HAP-1 (cell line): ENCODE measurements at places on chromosomes 3 and 15.

DNA sequence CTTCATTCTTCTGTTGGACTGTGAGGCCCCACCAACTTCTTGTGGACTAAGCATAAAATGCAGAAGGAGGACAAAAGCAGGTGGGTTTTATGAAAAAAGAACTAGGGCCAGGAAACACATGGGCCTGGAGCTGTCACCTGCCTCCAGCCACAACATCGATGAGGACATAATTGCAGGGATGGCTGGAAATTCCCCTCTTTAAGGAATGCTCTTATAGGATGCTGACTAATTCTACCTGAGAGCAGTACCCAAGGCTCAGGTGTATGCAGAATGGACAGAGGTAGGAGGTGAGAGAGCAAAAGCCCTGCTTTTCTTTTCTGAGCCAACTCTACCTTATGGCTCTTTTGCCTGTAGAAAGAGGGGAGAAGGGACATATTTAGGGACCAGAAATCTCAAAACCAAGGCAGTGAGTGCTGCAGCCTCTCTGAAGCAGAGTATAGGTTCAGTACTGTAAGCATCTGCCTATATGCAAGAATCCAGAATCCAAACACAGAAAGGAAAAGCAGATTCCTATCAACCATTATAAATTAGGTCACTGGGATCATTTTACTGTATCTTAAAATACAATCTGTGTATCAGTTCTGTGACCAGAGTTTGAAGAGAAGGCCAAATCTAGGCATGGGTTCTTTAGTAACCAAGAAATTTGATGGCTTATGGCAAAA lies 205.3 kb upstream of the WNT5A start:
- no peak for DNase-seq

GRCh38 chr3:11529281-11529680 lies 114.4 kb downstream of the VGLL4 start:
- DNase-seq: no peak

DNA sequence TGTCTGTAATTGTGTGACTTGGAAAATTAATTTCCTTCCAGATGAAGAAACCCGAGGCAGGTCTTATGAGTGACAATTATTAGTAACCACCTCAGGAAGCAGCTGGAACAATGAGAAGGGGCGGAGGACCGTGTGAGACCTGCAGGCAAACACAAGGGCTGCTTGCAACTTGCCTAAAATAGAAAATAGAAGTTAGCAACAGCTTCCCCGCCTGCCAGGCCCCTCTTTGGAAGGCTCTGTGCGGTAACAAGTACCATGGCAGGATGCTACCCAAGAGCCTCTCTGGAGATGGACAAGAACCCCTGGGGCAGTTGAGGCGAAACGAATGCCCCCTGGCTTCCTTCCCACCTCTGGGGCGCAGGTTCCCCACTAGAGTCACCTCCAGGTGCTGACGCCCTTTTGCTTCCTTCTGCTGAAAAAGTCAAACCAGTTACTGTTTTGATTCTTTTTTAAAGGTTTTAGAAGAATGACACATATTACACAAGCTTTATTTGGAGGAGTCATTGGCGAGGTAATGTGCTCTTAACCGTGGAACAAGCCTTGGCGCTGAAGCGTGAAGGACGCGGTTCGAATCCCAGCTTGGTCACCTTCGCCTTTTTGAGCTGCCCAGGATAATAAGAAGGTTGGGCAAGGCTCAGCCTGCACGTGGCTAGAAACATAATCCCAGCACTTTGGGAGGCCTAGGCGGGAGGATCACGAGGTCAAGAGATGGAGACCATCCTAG lies 47.0 kb upstream of the SYNM start:
- no peak for DNase-seq

- no peak for DNase-seq
Measured at GRCh38 chr3:46124216-46125177, 83.6 kb downstream of the CCR1 start.
